ENCODE measurements at places on chromosomes 11 and 22.

DNA sequence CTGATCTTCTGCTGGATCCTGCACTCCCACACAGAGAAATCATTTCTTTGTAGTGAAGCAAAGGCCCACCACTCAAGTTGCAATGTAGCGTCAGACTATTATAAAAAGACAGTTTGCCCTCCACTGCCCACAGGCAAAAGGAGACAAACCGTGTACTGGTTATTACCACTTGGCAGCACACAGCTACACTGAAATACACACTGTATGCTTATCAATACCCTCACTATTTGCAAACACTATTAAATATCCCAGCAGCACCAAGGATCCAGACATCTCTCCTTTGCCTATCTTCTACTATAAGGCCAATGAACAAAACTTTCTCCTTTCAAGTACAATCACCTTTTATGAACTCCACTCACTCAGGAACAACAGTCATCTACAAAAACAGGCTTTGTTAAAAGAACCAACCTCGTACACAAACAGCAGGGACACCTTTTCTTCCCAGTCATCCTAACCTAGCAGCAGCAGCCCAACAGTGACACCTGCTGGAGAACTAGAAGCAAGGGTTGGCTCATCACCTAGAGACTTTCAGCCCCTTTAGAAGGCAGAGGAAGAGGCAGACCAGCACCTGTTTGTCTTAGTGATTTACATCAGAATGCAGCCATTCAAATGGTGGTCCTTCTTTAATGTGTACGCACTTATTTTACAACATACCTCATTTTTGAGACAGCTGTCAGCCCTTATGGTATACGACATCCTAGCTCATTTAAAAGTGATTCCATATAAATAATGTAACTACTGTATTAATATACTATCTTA, 56.1 kb downstream of the AMBRA1 start:
- DNase-seq: peak; percentile 89

- DNase-seq: no peak
Observed at GRCh38 chr11:19849107-19849789, 136.6 kb downstream of the NAV2 start.

DNA sequence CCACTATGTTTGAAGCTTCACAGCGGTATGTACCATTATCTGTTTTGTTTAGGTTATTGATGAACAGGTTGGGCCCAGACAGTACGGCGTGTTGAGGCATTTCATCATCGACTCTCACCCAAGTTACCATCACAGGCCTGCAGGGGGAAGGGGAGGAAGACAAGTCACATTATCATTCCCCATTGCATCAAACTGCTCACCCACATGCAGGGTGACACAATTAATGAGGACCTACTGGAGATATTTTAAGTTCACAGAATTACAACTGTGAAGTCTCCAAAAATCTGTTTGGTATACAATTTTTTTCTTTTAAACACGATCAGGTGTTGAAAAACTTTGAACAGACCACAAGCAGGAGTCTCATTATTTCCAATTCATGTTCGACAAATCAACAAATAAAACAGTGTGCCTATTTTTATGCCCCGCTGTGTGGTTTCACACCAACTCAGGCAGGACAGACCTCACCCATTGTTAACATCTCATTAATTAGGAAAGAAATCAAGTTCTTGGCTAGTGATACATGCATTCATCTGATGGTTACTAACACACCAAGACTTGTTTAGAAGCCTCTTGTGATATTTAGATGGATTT, 289.5 kb downstream of the CADM1 start:
- no peak for DNase-seq

DNA sequence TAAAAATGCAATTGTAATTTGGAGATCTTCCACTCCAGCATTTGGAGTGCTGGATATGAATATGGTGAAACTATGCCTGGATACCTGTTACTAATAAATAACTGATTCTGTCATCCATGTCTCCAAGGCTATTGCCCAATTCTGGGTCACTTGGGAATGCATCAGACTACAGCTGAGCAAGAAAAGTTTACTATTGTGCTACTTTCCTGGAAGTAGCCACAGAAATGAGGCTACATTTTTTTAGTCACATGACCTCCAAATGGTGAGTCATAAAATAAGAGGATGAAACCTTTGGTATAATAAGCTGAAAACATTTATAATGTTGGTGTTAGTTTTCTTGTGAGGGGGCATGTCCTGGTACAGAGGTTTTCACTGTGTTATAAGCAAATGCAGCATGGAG, 44.4 kb downstream of the DCDC1 start:
- DNase-seq: no peak

DNA sequence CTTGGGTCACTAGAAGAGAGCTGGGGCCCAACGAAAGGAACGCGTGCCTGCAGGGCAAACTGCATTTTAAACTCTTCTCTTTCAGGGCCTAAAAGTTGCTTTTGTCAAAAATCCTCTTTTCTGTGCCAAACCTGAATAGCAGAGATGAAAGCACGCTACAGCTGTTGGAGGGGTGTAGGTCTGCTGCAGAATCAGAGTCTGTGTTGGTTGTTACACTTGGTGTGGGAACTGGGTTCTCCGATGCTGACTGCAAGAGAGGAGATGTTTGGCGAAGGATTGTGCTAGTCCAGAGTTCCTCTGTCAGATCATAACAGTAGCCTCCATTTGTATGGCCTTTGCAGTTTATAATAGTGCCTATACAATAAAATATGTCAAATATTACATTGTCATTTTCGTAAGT, 41.8 kb downstream of the BARX2 start:
- no peak for DNase-seq

- no peak for DNase-seq
Observed at GRCh38 chr11:68843052-68843561, 1.4 kb upstream of the CPT1A start.

DNA sequence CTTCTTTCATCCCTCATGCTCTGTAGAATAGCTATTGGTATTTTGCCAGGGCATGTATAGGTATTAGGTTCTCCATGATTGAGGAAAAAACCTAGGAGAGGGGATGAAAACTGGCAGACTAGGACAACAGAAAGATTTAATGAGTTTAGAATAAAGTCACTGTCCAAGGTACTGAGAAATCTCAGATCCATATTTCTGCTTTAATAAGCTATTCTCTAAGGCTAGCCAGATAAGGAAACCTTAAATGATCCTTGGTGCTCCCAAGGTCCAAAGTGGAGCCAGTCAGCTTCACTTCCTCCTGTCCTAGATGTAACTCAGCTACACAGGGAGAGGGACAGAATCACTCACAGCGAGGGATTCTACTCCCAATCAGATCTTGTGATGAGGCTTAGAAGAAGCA, 13.7 kb upstream of the CSNK2A3 start:
- no peak for DNase-seq

DNA sequence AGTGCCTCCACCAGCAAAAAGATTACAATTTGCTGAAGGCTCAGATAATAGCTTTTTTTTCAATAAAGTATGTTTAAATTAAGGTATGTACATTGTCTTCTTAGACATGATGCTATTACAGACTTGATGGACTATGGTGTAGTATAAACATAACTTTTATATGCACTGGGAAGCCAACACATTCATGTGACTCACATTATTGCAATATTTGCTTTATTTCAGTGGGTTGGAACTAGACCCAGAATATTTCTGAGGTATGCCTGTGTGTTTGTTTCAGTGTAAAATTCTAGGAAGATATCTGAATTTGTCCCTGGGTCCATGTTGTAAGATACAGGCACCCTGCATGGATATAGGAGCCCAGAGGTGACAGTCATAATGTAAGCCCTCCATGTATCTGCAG, 120.0 kb upstream of the BDNF start:
- DNase-seq: no peak

DNA sequence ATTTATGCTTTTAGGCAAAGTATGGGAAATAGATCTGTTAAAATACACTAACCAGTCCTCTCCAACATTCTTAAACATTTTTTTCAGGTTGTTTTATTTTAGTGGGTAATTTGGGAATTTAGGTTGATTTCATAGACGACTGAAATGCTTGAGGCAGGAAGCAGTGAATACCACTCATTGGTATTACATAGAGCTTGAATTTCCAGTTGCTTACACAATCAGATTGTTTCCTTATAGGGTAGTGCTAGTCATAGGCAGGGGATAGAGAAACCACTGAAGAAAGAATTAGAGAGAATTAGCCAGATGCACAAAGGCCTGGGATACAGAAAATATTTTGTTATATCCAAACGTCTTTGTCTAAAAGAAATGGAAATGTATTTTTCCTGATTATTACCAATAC, 23.9 kb upstream of the LYVE1 start:
- DNase-seq: no peak

GRCh38 chr11:528166-528814, 7.1 kb downstream of the HRAS start:
- no peak for DNase-seq

- DNase-seq: no peak
Observed at GRCh38 chr11:128619540-128620308, 32.4 kb upstream of the ETS1 start.

DNA sequence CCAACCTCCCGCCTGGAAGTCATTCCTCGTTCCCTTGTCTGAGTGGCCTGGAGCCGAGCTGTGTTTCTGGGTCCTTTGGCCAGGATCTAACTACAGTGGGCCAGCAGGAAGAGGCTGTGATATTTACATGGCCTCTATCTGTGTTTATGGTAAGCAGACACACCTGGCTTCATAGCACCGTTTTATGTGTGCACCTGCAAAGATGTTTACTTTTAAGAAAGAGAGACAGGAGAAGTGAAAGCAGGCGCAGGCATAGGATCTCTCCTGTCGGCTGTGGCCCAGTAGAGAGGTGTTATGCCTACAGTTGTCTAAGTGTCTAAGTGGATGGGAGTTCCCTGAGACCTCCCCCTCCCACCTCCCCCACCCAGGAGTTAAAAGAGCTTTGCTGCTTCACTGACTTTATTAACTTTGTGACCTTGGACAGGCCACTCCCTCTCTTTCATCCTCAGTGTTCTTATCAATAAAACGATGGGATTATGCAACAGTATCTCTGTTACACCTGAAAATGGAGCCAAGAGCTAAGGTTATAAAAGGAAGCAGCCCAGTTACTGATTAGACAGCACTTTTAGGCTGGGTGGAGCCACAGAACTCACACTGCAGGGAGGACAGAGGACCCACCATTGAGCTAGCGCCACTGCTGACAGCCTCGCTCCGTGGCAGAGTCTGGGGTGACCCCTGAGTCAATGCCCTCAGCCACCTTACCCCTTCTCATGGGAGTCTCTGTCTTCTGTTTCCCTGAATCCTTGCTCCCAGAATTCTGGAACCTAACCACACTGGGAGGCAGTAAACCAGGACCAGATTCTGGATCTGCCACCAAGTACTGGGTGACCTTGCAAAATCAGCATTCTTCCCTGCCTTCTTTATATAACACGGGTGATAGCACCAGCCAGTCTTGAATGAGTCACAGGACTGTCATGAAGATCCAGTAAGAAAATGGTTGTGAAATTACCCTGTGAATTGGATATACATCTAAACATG, 22.0 kb downstream of the ST14 start:
- peak; percentile 96 for DNase-seq

- DNase-seq: no peak
Observed at GRCh38 chr11:64810891-64811272, 531 bp upstream of the MEN1 start.

DNA sequence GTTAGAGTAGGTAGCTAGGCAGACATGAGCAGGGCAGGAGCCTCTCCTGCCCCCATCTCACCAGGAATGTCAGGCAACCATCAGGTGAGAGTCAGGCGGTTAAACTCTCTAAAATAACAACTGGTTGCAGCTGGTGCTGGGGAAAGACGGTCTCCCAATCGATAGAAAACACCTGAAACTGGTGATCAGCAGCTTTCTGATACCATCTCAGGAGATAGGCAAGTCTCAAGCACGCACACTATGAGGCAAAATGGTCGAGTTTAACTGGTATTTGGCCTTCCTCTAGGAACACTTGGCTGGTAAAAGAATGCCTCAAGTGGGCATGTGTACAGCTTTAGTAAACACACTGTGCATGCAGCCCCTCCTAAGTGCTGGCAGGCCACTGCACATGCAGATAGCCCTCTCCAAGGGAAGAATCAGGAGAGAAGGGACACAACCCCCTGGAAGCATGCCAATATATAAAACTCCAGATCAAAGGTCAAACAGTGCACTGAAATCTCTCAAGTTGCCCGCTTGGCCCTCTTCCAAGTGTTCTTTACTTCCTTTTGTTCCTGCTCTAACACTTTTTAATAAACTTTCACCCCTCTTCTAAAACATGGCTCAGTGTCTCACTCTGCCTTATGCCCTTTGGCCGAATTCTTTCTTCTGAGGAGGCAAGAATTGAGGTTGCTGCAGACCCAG, 88.7 kb downstream of the USP35 start:
- DNase-seq: peak; percentile 42

- no peak for DNase-seq
Observed at GRCh38 chr11:108037211-108037610, 28.5 kb downstream of the CUL5 start.

DNA sequence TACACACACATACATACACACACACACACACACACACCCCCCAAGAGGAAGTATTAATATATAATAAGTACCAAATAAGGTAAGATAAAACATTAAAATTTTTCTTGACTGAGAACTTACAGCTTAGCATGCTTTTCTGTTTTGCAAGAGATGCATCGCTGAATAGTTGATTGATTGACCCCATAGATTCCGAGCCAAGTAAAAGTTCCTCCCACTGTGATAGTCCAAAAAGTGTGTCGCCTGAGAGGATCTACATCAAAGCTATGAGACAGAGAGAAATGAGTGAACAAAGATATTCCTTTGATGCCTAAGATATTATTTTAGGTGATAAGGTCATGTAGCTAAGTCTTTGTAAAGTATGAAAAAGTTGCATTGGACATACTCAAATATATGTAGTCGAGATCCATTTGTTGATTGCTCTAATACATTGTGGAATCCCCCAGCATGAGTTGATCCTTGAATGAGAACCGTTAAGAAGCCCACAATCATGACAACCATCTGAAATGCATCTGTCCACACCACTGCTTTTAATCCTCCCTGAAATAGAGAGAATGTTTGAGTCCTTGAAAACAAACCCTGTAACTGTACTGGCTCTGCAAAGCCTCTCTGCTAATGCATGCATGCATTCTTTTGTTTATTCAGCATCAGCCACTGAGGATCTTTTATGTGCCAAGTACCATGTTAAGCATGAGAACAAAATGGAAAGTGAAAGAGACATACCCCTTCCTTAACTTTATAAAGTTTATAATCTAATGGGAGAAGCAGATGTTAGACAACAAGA, 18.3 kb downstream of the SLC5A12 start:
- no peak for DNase-seq

GRCh38 chr11:130776061-130776419, 140.2 kb downstream of the SNX19 start:
- DNase-seq: no peak

- peak; percentile 80 for DNase-seq
Observed at GRCh38 chr22:25447686-25448434, 116.6 kb upstream of the GRK3 start.

DNA sequence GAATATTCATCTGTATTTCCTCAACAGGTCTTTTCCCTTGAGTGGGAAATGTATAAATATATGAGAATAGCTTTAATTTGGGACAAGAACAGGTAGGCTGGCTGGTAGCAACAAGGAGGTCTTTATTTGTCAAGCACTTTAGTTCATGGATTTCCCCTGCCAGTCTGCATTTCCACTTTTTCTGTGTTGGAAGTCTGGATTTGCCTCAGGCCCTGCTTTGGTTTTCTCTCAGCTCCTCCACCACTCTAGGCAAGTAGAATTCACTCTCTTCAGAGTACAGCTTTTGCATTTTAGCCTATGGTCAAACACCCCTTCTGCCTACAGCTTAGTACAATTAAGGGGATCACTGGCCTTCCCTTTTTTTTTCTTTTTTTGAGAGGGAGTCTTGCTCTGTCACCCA, 57.1 kb downstream of the QSER1 start:
- DNase-seq: no peak
